ENCODE measurements at places on chromosomes 16 and 17.

- no peak for DNase-seq
These were observed 11.5 kb upstream of the ZNF747 start for GRCh38 chr16:30546115-30546514.

- no peak for DNase-seq
These were observed 795 bp upstream of the PAQR4 start for GRCh38 chr16:2968368-2968737.

- no peak for DNase-seq
These were observed 42.1 kb upstream of the DLX4 start for GRCh38 chr17:49926886-49927285.

GRCh38 chr16:71368958-71369357, 10.4 kb downstream of the CALB2 start:
- DNase-seq, result no peak

- DNase-seq, result no peak
These were observed 254.8 kb downstream of the XYLT1 start for GRCh38 chr16:17215936-17216335.

GRCh38 chr17:34623856-34624766, 44.7 kb downstream of the TMEM132E start:
- DNase-seq, result no peak

DNA sequence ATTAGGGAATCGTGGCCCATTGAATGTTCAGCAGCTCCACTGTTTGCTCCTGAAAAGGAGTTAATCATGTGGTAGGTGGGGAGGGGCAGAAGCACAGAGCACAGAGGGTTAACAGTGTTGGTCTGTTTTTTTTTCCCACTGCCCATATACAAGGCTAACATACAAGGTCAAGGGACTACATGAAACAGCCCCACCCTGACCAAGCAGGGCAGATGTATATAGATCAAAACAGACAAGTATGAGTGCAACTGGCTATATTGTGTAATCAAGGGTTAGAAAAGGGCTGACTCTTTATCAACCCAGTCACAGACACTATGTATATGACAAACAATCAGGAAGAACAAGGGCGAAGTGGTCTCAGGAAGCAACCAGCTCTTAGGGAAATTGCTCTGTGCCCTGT, 186.6 kb upstream of the CDH11 start:
- DNase-seq, result no peak

DNA sequence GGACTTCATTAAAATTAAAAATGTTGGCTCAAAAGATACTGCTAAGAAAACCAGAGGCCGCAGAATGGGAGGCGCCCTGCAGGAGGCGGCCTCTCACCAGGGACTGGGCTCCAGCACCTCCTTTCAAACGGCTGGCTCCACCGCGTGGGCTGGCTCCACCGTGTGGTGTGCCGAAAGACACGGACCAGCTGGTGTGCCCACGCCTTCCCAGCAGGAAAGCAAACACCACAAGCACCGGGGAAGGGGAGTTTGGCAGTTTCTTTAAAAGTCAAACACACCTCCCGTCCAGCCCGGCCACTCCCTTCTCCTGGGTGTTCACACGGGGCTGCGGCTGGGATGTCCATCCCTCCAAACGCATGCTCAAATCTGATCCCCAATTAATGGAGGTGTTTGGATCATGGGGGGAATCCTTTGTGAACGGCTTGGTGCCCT, 13.9 kb downstream of the HAGH start:
- DNase-seq, result peak; percentile 68

DNA sequence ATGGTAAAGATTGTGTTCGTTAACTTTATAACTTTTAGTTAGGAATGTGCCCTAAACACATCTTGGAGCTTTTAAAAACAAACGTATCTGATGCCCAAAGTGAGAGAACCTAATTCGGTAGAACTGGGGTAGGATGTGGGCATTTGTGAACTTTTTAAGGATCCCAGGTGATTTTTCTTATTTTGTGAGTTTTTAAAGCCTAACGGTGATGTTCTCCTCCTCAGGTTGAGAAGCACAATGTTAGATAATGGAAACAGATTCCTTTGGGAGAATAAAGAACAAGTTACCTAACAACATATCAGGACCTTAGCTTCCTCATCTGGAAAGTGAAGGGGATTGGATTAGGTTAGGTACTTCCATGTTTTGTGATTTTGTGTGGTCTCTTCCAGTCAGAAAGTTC, 687 bp downstream of the SAP30BP start:
- no peak for DNase-seq

DNA sequence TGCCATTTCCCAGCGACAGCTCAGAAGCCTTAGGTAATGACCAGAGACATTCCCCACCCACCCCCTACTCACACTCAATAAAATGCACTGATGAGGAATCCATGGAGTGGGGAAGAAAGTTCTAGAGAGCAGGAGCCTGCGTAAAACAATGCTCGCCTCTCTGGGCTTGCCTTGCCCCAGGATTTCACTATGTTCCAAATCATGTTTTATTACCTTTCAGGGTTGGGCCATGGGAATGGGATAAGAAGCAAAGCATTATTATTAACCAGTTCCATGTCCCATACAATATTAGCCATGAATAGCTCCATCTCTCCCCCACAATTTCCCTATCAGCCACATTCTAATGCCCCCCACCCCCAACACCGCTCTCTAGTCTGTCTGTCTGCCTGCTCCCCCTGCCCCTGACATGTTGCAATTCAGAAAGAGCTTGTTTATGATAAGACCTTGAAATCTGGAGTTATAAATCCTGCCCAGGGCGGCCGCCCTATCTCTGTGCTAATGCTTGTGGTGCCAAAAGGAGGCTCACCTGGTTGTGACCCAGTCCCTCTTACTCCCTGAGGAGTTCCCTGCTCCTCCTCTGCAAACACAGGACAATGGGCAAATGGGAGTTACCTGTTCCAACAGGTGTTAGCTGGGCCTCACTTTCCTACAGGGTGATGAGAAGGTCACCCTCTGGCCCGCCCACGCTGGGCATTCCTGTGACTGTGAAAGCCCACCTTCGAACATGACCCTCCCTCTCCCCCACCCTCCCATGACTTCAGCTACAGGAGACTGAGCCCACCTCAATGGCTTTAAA, 28.0 kb upstream of the DDX52 start:
- no peak for DNase-seq

DNA sequence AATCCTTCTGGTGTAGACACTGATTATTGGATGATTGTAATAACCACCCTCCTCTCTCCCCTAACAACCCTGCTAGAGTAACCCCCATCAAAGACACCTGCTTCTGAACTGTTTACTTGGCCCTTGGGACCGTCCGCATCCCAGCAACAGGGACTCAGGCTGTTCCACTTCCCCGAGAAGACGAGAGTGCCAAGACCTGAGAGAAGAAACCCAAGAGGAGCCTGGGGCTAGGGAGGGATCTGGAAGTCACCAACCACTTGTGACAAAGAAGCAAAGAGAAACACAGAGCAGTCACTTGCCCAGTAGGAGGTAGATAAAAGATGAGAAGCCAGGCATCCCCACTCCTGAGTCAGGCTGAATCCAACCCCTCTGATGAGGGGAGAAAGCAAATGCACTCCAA, 84.3 kb downstream of the CDH11 start:
- DNase-seq, result no peak

GRCh38 chr17:8861495-8862181, 5.8 kb downstream of the PIK3R6 start:
- no peak for DNase-seq

GRCh38 chr16:65662256-65662655, 540.4 kb upstream of the CDH11 start:
- DNase-seq, result no peak

GRCh38 chr16:84308120-84308519, 13.4 kb downstream of the WFDC1 start:
- DNase-seq, result peak; percentile 65

DNA sequence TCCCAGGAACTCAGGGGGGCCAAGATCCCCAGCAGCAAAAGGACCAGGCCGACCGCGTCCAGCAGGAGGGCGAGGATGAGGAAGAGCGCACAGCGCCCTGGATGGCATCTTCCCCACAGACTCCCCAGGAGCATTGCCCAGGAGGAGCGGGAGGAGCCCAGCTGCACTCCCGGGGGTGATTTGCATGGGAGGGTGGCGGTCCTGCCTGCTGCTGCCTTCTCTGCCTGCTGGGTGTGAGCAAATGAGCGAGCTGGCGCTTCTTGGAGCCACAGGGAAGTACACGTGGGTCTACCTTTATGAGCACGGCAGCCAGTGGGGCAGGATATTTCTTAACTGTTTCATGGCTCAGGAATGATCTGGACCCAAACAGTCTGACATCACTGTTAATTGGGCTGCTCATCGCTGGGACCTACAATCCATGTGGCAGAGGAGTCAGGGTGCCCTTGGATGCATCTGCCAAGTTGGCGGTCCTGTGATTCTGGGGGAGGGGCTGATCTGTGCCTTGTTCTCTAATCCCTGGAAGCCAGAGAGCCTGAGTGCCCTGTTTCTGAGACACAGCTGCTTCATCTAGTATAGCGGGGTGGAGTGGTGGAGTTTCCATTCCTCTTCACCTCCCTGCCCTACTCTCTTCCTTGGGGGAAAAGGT, at the start of gene TMEM238L:
Gene TMEM238L, minus strand, starts transcription at position 270 of the 646 bp plus-strand sequence. Its CDS starts 136 bp downstream, at position 134.
- no peak for DNase-seq

Measured in HEK293T (cell line).